NCI-H2107 (cell line): ENCODE measurements at places on chromosomes 11 and 22.

GRCh38 chr11:123228496-123229163, 33.6 kb upstream of the CLMP start:
- DNase-seq = no peak

DNA sequence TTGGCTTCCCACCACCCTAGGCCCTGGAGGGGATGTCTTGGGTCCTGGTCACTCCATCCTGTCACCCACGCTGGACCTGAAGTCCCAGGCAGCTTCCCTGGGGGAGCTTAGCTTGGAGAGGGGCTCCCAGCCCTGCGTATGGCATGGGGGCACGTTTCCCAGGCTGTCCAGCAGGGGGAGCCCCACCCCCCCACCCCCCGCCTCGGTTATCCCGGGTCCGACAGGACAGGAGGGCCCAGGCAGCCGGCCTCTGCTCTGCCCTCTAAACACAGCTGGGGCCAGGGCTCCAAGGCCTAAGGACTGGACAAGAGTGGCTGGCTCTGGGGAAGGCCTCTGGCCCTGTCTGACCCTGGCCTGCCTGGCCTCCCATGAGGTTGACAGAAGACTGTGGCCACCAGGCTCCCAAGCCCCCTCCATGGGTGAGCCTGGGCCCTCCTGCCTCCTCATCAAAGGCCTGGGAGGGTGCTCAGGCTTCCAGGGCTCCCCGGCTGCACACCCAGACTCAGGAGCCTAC, 104.8 kb downstream of the NECTIN1 start:
- DNase-seq = no peak

DNA sequence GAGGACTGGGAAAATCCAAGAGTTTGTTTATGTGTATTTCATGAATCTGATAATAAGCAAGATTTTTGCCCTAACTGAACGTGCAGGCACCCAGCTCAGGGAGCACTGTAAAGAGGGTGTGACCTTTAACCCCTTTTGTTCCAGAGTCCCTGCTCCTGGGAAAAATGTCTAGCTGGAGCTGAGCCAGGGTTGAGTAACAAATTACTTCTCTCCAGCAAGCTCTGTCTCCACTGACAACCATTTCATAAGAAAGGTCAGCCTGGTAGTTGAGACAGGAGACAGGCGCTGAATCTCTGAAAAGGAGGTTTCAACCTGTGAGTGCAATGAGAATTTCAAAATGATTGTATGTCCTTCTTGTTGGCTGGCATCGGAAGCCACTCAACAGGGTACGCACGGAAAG, 156.4 kb upstream of the NARS2 start:
- DNase-seq = no peak

DNA sequence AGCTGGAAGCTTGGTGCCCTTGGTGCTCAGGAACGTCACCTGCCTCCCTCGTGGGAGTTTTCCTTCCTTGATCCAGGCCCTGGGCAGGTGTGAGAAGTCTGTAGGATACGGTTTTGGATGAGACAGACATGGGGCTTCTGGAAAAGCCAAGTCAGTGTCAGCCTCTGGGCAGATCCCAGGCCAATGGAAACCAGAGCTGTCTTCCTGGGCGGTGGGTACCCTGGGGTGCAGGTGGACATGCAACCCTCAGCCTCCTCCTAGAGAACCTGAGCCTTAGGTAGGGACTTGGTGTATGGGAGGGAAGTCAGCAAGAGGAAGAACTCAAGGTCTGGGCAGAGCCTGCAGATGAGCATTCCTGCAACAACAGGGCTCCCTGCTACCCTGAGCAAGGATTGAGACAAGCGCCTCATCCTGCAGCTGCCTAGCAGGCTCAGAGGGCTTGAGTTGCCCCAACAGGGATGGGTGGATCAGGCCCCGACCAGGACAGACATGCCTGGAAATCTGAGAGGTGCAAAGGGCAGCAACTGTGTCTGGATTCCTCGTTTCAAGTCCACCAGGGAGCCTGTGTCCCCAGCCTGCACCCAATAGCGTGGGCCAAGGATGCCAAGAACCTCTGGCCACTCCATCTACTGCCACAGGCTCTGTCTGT, 37.6 kb upstream of the SYT13 start:
- DNase-seq = no peak

DNA sequence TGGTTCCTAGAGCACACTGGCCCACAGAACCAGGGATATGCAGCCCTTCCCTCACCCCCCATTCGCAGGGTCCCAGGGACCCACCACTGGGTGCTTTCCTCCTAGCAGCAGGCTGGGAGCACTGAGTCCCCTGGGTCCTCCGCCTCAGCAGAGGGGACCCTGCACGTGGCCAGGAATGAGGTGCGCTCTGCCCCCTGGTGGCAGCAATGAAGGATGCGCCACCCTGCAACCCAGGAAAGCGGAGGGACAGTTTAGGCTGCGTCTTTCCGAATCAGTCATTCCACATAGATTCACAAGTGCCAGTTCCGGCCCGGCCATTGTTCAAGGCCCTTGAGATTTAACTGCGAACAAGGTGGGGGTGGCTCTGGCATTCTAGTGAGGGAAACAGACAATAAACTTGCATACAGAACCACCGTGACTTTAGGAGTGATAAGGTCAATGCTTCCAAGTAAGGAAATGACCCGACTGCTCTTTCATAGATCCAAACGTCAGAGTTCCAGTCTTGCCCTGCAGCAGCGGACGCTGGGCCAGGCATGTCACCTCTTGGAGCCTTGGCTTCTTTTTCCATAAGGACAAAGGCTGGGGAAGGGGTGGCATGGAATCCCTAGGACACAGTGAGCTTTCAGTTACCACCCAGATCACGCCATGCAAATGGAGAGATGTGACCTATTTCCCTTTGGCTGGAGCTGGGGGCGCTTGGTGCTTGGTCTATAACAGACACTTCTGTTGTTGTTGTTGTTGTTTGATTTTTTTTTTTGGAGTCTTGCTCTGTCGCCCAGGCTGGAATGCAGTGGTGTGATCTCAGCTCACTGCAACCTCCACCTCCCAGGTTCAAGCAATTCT, 7.7 kb downstream of the RIN1 start:
- DNase-seq = peak; percentile 72

DNA sequence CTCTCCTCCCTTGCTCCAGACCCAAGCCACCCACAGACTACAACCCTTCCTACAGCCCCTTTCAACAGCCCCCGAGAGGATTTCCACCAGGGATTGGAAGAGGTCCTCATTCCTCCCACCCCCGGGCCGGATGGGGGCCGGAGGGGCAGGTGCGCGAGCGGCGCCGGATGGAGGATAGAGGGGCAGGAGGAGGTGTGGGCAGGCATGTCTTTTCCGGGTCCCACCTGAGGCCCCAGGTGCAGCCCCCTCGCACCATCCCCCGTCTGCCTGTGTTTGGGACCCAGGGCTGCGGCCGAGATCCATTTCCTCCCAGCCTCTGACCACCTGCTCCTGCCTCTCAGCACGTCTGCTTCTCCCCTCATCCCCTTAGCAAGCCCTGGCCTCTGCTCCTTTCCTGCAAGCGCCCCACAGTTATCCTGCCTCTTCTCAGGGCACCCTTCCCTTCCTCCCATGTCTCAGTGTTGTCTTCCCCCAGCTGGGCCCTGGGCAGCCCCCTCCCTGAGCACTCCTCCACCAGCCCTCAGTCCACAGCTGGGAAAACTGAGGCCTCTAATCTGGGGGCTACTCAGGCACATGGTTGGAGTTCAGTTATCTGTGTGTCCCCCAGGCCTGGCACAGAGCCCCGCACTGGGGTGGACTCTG, 19.3 kb upstream of the CBX7 start:
- no peak for DNase-seq

GRCh38 chr11:68382358-68382998, 70.1 kb downstream of the LRP5 start:
- DNase-seq = no peak

GRCh38 chr11:128888034-128888985, 2.8 kb upstream of the KCNJ5 start:
- DNase-seq = no peak

GRCh38 chr11:92589512-92589911, 364.9 kb downstream of the FAT3 start:
- DNase-seq = no peak

DNA sequence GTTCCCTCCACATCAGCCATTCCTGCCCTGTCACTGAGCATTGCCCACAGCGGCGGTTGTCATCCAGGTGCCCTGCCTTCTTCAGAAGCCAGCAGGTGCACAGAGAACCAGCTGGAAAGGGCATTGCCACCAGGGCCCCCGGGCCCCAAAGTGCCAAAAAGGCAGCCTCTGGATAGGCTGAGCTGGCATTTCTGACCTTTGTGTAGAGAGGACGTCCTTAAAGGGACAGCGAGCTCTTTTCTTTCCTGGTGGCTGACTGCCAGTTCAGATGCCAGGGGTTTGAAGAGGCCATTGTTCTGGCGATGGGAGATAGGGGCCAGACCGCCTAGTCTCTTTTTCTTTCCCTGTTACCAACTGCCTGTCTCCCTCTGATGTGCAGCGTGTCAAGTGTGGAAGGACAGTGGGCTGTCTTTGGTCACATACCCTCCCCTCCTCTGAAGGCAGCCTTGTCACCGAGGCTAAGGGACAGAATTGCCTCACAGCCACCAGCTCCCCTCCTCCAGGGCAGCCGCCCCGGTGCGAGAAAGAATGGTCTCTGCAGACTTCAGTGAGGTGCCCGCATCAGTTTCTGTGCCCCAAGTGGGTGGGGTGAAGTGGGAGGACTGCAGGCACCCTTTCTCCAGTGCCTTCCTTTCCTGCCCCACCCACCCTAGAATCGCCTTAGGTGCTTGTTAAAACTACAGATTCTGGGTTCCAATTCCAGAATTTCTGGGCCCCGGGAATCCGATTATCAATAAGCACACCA, 109.6 kb downstream of the SCN3B start:
- no peak for DNase-seq

- DNase-seq = no peak
Measured at GRCh38 chr11:68584991-68585524, 99.3 kb upstream of the GAL start.

DNA sequence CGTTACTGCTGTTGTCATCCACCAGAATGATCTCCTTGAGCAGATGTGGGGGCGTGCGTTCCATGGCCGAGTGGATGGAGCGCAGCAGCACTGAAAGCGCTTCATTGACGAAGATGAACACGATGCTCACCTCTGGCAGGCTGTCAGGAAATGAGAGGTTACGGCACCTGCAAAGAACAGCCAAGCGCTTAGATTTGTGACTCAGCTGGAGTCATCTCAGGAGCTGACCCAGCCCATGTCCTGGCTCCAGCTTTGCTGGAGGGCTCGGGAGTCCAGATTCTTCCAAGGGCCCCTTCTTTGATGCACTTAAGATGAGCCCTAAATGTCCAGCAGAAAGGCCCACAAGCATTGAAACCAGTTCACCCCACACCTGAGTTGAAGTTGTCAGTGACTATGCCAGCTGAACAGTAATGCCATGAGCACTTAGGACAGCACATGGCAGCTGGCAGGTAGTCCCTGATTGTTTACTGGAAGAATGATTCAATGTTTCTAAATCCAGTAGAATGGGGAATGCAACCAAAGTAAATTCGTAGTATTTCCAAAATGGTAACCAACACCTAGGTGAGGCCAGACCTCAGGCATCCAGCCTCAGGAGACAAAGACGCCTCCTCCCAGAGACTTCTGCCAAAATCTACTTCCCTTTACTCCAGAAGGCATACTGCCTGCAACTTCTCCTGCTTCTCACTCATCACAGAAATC, 79.7 kb upstream of the CSNK2A3 start:
- no peak for DNase-seq

GRCh38 chr11:94782446-94782845, 14.3 kb downstream of the AMOTL1 start:
- no peak for DNase-seq

GRCh38 chr22:33070600-33070999, 12.4 kb upstream of the SYN3 start:
- DNase-seq = no peak

- no peak for DNase-seq
Measured at GRCh38 chr11:120929090-120929489, 94.8 kb upstream of the TBCEL start.

GRCh38 chr11:45926001-45926401, 3.5 kb downstream of the LARGE2 start:
- DNase-seq = no peak

- no peak for DNase-seq
Measured at GRCh38 chr11:82523141-82523540, 210.5 kb downstream of the FAM181B start.
